Head of caudate nucleus (tissue), 42 donors: ENCODE measurements at places on chromosomes 6 and 20.

DNA sequence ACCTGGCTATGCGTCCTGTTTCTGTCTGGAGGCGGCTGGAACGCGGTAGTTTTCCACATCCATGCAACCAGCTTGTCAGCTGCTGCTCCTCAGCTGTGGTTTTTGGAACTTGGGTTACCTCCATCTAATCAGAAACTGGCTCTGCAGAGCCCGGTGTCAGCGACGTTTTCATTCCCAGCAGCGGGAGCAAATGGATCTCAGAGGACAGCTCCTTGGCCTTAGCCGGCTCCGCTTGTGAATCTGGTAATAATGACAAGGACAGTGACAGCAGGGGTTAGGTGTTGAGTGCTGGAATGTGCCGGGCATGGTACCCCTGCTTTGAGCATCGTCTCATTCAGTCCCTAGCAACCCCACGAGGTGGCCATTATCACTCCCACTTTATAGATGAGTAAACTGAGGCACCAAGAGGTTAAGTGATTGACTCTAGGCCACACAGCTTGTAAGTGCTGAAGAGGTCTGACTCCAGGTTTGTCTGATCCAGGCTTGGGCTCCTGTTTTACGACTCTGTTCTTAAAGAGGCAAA, 1.3 kb downstream of the SLCO4A1 start:
- no peak for DNase-seq

GRCh38 chr6:112065426-112065986, 11.6 kb downstream of the CCN6 start:
- no peak for DNase-seq

DNA sequence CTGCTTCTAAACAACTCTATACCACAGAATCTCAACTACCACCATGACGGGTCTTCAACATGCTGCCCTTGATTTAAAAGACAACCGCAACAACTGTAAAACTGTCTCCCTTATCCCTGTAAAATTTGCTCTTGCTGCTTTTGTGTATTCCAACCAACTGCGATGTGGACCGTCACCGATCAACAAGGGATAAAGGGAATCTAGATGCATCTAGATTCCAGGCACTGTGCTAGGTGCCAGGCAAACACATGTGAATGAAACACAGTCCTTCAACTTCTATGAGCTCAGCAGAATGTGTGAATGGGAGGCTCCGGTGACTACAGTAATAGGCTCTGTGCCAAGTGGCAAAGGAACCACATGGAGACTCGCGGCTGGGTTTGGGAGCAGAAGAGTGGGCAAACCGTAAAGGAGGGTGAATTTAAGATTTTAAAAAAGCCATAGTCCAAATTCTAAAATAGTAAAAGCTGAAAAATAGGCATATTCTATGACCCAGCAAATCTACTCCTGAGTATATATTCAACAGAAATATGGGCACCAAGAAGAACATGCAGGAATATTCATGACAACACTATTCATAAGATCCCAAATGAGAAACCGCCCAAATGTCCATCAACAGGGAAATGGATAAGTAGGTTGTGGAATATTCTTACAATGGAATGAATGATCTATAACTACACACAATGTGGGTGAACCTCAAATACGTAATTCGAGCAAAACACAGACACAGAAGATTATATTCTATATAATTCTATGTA, 3.7 kb upstream of the PRND start:
- DNase-seq, result no peak

- DNase-seq, result no peak
These were observed 46.4 kb upstream of the NT5E start for GRCh38 chr6:85403331-85404015.

GRCh38 chr6:156809034-156809433, 31.9 kb downstream of the ARID1B start:
- no peak for DNase-seq

DNA sequence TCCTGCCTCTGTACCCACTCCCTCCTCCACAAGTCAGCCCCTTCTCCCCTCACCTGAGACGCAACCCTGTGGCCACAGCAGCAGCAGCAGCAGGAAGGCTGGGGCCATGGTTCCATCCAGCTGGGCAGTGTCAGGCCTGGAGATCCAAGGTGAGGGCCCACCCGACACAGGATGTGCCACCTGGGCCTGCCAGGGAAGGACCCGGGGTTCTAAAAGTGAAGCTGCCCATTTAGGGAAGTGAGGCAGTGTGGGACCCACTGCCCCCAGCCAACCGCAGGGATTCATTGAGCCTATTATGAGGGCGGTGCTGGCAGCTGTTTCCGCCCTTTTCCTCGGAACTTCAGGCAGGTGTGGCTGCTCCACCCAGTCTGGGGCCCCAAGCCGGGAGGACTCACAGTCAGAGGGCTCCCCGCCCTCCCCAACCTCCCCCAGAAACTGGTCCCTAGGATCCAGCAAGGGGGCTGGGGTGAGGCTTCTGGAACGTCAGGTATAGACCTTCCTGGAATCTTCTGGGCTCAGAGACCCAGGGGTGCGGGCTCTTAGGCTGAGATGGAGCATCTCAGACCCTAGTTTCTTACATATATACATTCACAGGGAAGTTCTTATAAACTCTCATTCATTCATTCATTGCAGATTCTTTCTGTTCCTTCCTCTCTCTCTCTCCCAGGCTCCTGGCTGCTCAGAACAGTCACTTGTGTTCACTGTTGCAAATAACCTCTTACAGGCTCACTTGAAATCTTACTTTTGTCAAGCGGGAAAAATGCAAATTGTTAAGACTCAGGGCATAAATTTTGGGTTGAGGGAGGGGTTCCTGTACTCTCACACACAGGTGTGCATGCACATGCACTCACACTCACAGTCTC, at the start of gene TREML2:
Gene TREML2, minus strand, starts transcription at position 249 of the 863 bp plus-strand sequence. Its CDS starts 141 bp downstream, at position 108.
- DNase-seq, result no peak

DNA sequence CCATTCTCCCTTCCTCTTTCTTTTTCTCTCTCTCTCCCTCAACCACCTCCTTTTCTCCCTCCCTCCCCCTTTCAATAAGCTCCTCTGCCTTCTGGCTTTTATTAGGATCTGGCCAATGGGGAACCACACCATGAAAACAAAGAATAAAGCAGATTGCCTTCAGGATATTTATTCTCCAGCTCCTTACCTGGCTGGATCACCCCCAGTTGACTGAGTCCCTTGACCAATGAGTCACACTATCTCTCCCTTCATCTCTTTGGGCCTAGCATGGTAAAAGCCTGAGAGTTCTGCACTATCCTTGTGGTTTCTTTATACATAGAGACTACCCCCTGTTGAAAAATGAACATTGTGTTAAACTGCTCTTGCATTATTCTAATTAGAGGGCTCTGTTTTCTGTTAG, 476.8 kb downstream of the EPHA7 start:
- no peak for DNase-seq

DNA sequence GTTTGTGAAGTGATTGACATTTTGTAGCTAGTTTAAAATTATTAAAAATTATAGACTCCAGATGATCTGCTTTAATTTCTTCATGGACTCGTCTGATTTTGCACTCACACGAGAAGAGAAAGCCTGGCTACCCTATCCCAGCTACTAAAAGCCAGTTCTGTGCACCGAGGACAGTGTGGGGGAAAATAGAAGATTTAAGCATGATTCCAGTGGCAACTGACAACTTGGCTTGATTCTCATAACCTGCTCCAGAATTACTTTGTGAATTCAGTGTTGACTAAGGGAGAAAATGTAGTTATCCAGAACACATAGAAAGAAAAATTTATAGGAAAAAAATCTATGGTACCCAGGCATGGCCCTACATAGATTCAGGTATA, 88.7 kb downstream of the SNAP25 start:
- no peak for DNase-seq

DNA sequence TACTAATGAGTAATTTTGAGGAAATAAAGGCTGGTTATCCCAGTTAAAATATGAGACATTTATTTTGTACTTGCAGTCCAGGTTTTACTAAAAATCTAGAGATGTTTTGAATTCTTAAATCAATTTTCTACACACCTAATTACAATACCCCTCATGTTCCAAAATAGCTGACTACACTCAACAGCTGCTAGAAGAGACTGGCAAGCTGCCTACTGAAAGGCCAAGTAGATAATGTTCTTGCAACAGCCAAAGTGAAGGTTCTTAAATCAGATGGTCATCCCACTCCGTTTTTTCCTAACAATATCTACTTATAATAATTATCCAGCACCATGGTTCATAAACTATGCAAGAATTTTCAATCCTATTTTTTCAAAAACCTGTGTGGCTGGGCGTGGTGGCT, 69.0 kb downstream of the DTNBP1 start:
- no peak for DNase-seq

DNA sequence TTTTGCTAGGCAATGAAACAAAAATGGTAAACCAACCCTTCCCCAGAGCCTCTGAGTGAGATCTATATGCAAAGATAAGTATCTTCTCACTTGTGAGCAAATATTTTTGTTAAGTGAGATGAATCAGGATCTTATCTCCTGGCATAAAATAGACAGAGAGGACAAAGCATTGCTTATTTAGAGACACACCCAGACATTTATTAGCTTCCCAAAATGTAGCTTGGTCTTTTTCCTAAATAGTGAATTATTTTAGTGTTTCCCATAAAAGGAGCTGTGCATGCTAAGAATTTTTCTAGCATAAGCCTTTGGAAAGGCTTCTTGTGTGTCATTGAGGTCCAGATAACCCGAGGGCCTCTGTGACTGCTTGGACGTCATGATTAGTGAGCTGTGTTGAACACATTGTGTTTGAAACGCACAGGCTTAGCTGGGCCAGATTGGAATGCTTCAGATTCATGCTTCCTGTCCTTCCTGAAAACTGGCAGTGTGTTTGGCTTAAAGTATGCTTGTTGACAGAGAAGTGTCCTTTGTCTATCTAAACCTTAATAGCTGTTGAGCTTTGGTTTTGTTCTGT, 16.5 kb downstream of the MTHFD1L start:
- no peak for DNase-seq

- DNase-seq, result no peak
These were observed 142.6 kb upstream of the ZNF217 start for GRCh38 chr20:53736122-53736756.

GRCh38 chr6:132663661-132664060, 4.7 kb upstream of the TAAR1 start:
- DNase-seq, result no peak

DNA sequence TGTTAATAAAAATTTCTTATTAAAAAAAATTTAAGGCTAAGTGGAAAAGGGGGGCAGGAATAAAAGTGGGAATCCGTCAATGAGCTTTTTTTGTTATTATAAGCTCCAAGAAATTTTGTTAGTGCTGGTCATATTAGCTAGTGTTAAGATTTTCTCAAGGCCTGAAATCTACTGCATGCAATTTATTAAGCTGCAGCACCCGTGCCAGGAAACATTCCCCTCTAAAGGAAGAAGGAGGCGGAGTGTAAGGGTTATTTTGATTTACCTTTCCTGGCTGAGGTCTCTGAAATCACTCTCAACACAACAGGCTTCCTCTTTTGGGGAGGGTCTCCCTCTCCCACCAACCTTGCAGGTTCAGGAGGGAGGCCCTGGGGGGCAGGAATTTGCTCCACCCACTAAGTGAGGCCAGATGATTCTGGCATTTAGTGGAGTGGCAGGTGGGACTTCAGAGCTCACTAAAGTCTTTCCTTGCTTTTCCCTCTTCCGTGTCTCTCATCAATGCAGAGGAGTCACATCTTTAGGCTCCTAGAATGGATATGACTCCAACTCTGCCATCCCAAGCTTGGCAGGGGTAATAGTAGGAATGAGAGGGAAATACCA, 168.8 kb downstream of the BCAS1 start:
- no peak for DNase-seq

DNA sequence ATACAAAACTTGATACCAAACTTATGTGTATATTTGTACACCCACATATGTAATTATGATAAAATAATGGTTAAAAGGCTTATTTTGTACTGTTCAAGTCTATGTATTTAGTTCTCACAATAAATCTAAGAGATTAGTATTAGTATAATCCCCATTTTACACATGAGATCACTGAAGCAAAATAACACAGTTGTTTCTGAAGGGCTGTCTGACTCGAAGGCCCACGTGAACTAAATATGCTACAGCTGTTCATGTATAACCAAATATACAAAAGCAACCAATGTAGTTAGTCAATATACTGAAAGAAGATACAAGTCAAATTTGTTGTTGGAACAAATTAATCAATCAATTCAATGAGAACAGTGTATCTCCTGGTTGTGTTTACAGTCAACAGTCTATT, 959.2 kb downstream of the EPHA7 start:
- DNase-seq, result no peak

DNA sequence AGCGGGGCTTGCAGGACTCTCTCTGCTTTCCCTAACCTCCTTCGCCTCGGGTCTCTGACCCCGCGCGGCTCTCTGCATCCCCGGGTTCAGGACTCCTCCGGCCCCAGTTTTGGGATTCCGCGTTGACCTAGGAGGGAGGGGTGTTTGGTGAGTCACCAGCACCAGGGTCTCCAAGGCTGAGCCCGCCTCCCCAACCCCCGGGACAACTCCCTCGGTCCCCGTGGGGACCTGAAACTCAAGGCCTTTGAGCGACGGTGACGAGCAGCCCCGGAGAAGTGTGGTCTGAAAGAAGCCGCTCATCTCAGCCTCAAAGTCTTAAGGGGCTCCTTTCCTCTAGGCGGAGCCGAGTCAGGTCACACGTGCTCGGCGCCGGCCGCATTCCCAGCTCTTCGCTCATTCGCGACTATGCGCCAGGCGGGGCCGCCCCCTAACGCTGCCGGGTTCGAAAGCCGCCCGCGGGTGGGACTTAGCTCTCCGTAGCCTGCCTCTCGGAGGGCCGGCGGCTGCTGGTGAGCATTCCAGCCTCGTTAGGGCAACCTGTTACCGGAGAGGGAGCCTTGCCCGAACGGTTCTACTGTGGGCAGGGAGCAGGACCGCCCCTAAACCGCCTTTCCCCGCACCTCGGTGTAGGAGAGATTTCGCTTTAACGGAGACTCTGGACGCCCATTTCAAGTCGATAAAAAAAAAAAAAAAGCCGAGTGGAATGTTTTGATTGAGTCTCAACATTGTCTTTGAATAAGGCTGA, 3.0 kb upstream of the PRDM13 start:
- no peak for DNase-seq

- no peak for DNase-seq
These were observed 25.6 kb downstream of the ECT2L start for GRCh38 chr6:138821519-138821918.

GRCh38 chr20:13260650-13261279, 39.7 kb downstream of the ISM1 start:
- no peak for DNase-seq

- DNase-seq, result no peak
These were observed 50.7 kb downstream of the PPP1R3G start for GRCh38 chr6:5135788-5136376.
